EL (cell line): ENCODE measurements at places on chromosomes 7 and 10.

- DNase-seq: peak; percentile 78
These were observed 89.1 kb downstream of the GFRA1 start for GRCh38 chr10:116183733-116184511.

DNA sequence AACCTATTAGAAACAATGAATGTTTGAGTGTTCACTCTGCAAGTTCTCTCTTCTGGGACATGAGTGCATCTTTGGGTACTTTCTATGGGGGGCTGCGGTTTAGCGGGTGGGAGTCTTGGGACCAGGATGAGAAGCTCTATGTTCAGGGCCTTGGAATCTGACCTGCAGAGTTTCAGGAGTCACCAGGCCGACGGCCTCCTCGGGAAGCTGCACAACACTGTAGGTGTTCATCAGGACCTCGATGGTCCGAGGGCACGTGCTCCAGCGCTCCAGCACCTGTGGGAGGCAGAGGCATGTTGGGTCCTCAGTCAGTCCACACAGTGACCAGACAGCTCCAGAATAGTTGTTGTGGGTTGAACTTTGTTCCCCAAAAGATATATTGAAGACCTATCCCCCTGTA is 8.9 kb upstream of the GBX1 start:
- no peak for DNase-seq

- DNase-seq: peak; percentile 63
These were observed 10.3 kb downstream of the HUS1 start for GRCh38 chr7:47968847-47969774.

DNA sequence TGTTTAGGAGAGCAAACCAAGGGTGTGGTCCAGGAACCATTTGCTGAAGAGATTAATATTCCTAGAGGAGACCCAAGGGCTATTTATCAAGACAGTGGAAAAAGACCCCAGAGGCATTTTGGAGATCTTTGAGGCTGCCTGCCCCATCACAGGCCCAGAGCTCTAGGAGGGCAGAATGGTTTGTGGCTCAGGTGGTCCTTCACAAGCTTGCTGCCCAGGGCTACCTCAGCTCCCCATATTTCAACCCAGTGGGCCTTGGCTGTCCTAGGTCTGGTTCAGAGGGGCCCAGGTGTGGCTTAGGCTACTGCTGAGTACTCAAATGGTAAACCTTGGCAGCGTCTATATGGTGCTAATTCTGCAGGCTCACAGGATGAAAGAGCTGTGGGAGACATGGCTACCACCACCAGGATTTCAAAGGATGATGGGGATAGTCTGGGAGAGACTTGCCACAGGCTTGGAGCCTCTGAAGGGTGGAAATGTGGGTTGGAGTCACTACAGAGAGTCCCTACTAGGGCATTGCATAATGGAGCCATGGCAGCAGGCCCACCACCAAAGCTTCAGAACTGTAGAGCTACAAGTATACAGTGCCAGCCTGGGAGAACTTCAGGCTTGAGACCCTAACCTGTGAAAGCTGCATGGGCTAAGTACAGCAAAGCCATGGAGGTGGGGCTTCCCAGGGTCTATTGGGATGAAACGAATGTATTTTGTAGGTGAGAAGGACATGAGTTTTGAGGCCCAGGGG is 24.3 kb downstream of the PTEN start:
- no peak for DNase-seq

DNA sequence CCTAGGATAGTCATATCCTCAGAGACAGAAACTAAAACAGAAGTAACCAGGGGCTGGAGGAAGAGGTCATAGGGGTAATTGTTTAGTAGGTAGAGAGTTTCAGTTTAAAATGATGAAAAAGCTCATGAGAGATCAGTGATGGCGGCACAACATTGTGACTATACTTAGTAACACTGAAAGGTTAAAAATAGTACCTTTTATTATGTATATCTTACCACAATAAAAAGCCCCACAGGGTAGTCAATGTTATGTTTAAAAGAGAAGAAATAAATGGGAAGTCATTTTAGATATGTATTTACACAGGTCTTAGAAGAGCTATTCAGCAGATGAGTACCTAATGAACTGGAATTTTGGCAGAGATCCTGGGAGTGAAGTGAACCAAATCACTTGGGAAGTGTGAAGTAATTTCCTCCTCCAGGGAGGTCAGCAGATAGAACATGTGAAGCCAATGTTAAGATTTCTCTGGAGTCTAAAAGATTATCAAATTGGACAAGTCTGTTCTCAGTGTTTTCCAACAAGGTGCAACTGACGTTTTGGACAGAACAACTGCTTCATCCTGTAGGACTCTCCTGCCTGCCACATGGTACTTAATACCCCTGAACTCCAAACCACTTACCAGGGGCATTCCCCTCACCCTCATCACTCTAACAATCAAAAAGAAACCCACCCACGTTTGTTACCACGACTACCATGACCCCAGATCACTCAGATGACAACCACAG is 6.4 kb downstream of the CDCA7L start:
- DNase-seq: peak; percentile 39

- no peak for DNase-seq
These were observed 55.6 kb downstream of the GRB10 start for GRCh38 chr7:50727072-50727471.

- no peak for DNase-seq
These were observed 72.5 kb upstream of the FZD1 start for GRCh38 chr7:91191771-91192170.

DNA sequence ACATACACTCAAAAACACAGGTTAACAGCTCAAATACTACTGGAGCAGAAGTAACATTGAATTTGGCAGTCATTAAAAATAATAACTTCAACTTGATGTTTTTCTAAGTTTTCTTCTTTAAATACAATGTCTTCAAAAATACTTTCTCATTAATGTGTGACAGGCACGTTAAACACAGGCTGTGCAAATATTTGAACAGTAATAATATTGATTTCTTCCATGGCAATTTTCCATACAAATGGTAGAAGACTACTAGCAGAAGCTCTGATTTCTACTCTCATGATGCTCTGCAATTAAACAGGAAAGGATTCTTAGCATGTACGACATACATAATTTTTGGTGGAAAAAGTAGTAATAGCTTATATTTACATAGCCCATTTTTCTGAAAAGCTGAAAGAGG is 47.4 kb downstream of the NRP1 start:
- DNase-seq: no peak

DNA sequence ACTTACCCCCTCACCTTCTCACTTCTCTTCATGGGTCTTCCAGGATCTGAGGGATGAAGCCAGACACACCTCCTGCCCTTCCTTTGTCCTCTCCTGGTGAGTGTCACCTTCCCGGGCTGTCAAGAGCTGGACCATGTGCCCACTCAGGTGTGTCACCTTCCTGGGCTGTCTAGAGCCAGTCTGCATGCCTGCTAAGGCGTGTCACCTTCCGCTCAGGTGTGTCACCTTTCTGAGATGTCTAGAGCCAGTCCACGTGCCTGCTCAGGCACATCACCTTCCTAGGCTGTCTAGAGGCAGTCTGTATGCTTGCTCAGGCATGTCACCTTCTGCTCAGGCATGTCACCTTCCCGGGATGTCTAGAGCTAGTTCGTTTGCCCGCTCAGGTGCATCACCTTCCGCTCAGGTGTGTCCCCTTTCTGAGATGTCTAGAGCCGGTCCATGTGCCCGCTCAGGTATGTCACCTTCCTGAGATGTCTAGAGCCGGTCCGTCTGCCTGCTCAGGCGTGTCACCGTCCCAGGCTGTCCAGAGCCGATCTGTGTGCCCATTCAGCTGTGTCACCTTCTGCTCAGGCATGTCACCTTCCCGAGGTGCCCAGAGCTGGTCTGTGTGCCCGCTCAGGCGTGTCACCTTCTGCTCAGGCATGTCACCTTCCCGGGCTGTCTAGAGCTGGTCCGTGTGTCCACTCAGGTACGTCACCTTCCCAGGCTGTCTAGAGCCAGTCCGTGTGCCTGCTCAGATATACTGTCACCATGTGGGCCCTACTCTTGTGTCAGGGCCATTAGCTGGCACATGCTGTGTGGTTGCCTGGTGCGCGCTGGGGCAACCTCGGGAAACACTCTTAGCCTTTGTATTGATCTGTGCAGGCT is 245.3 kb downstream of the EBF3 start:
- DNase-seq: no peak

DNA sequence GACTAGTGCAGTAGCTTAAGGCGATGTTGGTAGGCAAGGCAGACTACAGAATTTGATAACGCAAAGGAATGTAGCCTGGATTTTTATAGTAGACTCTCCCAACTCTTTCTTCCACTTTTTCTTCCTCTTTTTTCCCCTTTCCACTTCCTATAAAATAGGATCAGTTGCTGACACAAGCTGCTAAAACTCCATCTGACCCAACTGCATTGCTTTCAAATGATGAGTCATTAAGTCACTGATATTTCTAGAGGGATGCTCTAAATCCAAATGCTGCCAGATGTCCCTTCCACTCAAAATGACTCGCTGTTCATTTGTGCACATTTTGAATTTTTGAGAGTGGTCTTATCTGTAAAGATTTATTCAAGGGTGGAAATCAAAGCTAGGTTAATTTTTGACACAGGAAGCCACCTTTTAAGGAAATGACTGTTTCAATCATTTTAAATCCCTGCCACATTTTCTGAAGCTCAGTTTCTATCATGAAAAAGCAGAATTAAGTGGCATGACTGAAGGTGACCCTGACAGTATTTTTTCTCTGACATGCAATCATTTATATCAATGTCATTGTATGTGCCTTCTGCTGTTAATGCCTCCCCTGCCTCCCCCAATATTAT is 25.8 kb upstream of the SFMBT2 start:
- no peak for DNase-seq

DNA sequence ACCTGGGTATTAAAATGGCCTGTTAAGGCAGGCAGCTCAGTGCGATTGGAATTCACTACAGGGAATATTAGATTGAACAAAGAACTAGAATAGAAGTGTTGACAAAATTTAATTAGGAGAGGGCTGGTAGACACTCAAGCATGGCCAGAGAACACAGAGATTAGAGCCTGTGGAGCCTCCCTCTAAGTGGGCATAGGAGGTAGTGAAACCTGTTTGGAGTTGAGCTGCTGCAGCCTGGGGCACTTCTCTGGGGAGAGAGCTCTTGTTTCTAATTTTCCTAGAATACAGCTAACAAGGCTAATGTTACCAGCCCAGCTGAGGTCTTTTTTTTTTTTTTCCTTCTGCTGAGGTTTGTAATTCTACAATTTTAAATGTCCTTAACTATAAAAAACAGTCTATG is 46.4 kb downstream of the TMEM168 start:
- no peak for DNase-seq

- no peak for DNase-seq
These were observed 61.3 kb downstream of the RBM33 start for GRCh38 chr7:155705623-155706360.

- DNase-seq: no peak
These were observed 1.5 kb downstream of the GRM3 start for GRCh38 chr7:86645225-86645608.

DNA sequence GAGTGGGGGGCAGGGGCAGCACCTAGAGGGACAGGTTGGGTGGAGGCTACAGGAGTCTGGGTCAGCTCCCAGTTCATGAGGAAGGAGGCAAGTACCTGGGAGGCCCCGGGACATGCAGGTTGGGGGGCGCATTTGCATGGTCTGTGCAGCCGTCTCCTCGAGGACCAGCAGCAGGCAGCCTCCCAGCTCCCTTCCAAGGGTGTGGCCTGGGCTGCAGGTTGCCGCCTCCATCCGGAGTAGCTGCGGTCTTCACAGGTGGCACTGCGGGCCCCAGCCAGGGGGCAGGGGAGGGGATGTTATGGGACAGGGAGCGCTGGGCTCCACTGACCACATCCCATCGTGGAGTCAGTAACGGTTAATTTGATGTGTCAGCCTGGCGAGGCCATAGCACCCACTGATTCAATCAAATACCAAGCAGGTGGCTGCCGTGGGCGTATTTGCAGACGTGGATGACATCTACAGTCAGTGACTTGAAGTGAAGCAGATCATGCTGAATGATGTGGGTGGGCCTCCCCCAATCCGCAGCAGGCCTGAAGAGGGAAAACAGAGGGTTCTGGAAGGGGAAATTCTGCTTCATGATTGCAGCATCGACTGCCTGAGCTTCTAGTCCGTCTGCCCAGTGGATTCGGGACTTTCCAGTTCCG is 81.6 kb downstream of the PRKAG2 start:
- DNase-seq: no peak

GRCh38 chr10:84244651-84245270 is at the start of gene RGR:
TSS of gene RGR (plus strand) at chr10:84245053. CDS start at chr10:84245091, 38 bp downstream.
- DNase-seq: no peak

DNA sequence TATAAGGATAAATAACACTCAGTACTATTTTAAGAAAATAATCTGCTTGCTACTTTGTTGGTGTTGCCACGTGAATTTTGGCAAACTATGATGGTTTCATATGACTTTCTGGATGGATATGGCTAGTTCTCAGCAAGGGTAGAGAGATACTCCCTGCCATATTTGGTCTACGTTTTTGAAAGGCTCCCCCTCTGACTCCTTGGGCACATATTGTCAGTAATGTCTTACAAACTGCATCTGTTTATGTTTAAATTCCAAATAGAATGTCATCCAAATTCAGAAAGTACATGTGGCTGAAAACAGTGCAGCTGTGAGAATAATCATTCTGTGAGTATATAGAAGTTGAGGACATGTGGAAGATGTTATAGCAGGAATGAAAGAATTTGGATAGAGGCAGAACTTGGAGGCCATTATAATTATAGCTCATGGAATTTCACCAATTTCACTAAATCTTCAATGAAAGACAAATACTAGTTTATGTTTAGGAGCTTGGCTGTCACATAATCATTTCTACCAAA is 107.8 kb downstream of the SRI start:
- no peak for DNase-seq

- DNase-seq: no peak
These were observed 2.3 kb downstream of the HPS1 start for GRCh38 chr10:98444314-98445006.

DNA sequence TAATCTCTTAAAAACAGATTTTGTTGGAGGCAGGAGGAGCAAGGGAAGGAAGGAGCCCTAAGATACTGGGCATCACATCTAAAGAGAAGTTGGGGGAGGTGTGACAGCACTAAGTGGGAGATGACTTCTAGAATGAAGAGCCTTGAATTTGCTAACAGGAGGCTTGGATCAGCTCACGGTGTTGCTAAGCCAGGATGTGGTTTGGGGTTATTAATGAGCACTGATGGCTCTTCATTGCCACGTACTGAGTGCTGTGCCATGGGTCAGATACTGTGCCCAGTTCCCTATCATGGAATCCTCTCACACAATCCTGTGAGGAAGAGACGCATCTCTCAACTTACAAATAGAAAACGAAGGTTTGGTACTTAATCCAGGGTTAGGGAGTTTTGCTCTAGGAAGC is 78.5 kb downstream of the C7orf25 start:
- no peak for DNase-seq

DNA sequence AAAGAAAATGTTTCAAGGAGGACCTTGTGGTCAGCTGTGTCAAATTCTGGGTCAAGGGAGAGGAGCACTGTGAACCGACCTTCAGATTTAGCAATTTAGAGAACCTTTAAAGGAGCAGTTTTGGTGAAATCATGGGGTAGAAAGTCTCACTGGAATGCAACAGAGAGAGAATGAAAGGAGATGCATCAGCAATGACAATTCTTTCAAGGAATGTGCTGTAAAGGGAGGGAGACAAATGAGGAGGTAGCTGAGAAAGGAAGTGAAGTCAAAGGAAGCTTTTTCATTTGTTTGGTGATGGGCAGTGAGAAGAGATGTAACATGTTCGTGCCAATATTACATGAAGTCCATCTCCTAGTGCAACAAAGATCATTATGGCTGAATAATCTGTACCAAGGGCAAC is 166.0 kb downstream of the TSPAN12 start:
- DNase-seq: no peak

- DNase-seq: peak; percentile 25
These were observed 6.6 kb downstream of the LEP start for GRCh38 chr7:128247640-128248194.
